GF-D8 (cell line): ENCODE measurements at places on chromosomes 6 and 20.

- no peak for DNase-seq
Observed at GRCh38 chr20:21280522-21281016, 22.6 kb upstream of the XRN2 start.

- DNase-seq = no peak
Observed at GRCh38 chr6:53928641-53929040, 133.8 kb downstream of the LRRC1 start.

- no peak for DNase-seq
Observed at GRCh38 chr20:63345328-63346100, 15.6 kb downstream of the CHRNA4 start.

DNA sequence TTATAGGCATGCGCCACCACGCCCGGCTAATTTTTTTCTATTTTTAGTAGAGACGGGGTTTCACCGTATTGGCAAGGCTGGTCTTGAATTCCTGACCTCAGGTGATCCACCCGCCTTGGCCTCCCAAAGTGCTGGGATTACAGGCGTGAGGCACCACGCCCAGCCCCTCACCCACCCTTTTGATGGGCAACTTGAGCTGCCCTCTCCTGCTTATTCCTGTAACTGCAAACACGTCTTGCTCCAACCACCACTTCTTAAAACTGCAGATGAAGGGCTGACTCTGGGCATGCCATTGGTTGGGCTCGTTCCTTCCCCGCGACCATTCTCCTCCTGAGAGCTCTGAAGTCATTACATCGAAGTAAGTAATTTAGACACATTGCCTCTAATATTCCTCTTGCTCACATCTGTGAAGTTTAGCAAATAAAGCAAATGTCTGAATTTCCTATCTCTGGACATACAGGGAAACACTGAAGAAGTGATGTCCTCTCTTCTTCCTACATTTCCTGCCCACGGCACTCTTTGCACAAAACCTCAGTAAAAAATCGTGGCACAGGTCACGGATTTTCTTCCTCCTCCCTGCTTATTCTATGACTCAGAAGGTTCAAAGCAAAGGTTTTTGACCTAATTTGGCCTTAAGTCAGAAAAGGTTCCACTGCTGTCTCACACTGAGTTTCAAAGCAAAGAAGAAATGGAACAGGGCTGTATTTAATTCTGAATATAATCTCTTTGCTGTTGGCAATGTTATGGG lies 117.5 kb downstream of the GMPR start:
- no peak for DNase-seq

DNA sequence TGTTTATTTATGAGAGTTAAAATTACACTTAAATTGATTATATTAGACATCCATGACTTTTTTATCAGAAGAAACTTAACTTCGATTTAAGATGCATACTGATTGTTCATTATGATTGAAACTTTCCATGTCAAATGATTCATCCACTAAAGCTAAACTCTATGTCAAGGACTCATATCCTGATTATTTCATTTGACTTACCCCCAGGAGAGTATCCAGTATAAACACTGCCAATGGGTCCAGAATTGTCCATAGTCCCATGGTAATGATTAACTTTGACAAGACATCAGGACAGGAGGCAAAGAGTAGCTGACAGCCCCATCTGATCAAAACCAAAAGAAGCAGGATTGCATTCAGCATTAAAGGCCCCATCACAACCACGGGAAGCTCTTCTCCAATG lies 709.9 kb downstream of the TFAP2A start:
- DNase-seq = no peak

- DNase-seq = no peak
Observed at GRCh38 chr20:21136015-21136732, 10.3 kb downstream of the KIZ start.

- no peak for DNase-seq
Observed at GRCh38 chr6:2190661-2191389, 54.6 kb downstream of the GMDS start.

DNA sequence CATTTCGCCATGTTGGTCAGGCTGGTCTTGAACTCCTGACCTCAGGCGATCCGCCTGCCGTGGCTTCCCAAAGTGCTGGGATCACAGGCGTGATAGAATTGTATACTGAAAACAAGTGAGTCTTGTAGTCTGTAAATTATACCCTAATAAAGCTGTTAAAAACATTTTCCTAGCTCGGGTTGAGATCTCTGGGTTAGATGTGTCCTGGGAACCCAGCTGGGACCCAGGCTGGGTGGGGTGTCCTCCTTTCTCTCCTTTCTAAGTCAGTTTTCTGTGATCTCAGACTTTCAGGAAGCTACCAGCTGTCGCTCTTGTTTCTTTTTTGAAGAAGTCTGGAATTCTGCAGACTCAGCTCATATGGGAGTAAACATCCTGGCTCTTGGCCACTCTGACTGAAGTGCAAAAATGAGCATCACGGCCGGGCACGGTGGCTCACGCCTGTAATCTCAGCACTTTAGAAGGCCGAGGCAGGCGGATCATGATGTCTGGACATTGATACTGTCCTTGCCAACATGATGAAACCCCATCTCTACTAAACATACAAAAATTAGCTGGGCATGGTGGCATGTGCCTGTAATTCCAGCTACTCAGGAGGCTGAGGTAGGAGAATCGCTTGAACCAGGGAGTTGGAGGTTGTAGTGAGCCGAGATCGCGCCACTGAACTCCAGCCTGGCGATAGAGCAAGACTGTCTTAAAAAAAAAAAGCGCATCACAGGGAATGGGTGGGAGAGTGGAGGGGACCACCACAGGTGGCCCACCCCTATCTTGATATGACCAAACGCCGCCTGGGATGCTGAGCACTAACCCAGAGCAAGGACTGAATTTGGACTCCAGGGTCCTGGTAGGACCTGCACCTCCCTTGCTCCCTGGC lies 9.9 kb upstream of the PCIF1 start:
- DNase-seq = no peak

GRCh38 chr6:152301021-152301764 lies 336.0 kb downstream of the SYNE1 start:
- no peak for DNase-seq

GRCh38 chr6:7243179-7243981 lies 69.6 kb downstream of the SSR1 start:
- peak; percentile 68 for DNase-seq

DNA sequence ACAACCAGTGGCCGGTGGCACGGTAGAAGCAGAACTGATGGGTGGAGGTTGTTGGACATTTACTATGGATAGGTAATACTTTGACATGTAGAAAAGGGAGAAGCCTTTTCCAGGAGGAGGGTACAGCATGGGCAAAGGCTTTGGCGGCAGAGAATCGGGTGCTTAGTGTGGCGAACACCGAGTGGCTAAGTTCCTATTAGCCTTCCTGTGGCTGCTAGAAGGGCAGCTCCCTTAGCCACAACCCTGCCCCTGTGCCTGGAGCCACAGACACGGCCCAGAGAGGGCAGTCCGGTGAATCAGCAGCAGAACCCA lies 37.9 kb upstream of the TGM2 start:
- no peak for DNase-seq

GRCh38 chr6:98974309-98974708 lies 26.6 kb upstream of the FBXL4 start:
- no peak for DNase-seq
